ENCODE measurements at places on chromosomes 1 and 21. TPM values are rescaled to one million over a fixed set of nuclear protein-coding genes. Genes with fewer than 3 reads are reported as not detected.
A peak's percentile ranks its signal among the peaks of the same experiment; 100 is the strongest.

DNA sequence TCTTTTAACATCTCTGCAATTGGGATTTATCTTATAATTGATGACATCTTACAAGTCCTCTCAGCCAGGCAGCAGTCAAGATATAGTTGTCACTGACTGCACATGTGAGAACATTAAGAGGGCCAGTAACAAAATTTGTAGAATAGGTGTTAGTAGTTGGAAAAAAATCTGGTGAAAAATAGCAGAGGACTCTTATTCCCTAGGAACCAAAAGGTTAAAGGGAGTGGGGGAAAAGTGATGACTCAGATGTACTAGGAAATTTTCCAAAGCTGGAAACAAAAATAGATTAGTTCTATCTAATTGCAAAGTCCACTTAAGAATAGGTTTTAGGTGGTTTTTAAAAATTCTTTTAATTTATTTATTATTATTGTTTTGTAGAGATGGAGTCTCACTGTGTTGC is 3.6 kb downstream of the NUP210L start:
- H3K4me3 ChIP-seq = no peak overlapping the region
- no peak overlapping the region for H3K27ac ChIP-seq
- no peaks in the 10 kb centered on the region for H3K27me3 ChIP-seq
- H3K4me1 ChIP-seq = peaks cover 23% of the 10 kb centered on the region

Gene NBPF10
- 1.7 TPM for total RNA-seq

- H3K4me3 ChIP-seq = no peak overlapping the region
- no peak overlapping the region for H3K27ac ChIP-seq
- peaks cover 1% of the 10 kb centered on the region for H3K27me3 ChIP-seq
- H3K4me1 ChIP-seq = no peaks in the 10 kb centered on the region
- no peak for DNase-seq
These were observed 79.8 kb upstream of the RALGPS2 start for GRCh38 chr1:178645157-178645807.

GRCh38 chr1:177600936-177601335 is 368.9 kb downstream of the SEC16B start:
- no peaks in the 10 kb centered on the region for H3K36me3 ChIP-seq
- H3K4me3 ChIP-seq = no peak overlapping the region
- DNase-seq = no peak
- no peaks in the 10 kb centered on the region for H3K4me1 ChIP-seq
- no peaks in the 10 kb centered on the region for H3K27me3 ChIP-seq
- H3K27ac ChIP-seq = no peak overlapping the region

DNA sequence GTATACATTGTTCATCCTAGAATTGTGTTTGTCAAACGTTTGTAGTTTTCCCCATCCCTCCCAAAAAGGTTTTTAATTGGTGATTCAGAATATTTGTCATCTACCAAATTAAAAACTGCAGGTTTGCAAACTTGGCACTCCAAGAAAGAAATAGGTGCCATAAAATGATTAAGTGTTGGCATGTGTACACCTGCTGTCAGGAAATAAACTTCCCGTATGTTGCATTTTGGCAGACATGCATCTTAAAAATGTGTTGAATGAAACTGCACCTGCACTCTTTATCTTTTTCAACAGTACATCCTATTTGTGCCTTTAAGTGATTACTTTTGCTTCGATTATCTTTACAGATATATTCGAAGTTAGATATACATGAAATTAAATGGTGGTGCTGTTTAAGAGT is 7.3 kb downstream of the B3GALT2 start:
- DNase-seq = no peak
- H3K4me3 ChIP-seq = no peak overlapping the region
- H3K36me3 ChIP-seq = peaks cover 6% of the 10 kb centered on the region
- no peaks in the 10 kb centered on the region for H3K27me3 ChIP-seq

Gene IL22RA1
- not detected for total RNA-seq

GRCh38 chr21:42233067-42233961 is 14.4 kb downstream of the ABCG1 start:
- peaks cover 94% of the 10 kb centered on the region for H3K4me1 ChIP-seq
- DNase-seq = peak; percentile 94
- peak overlapping the region; percentile 74 for H3K4me3 ChIP-seq

Gene SOAT1
- total RNA-seq = 37.8 TPM

GRCh38 chr1:173871091-173871490 is 2.9 kb downstream of the ZBTB37 start:
- peaks cover 3% of the 10 kb centered on the region for H3K27me3 ChIP-seq
- H3K27ac ChIP-seq = peak overlapping the region; percentile 98
- H3K4me3 ChIP-seq = peak overlapping the region; percentile 52
- H3K4me1 ChIP-seq = peaks cover 47% of the 10 kb centered on the region
- no peak for DNase-seq

- no peak for DNase-seq
- H3K27ac ChIP-seq = peak overlapping the region; percentile 10
- no peak overlapping the region for H3K4me3 ChIP-seq
- peaks cover 47% of the 10 kb centered on the region for H3K4me1 ChIP-seq
These were observed 11.9 kb downstream of the LGALS8 start for GRCh38 chr1:236535662-236536161.

Gene KCNJ9
- total RNA-seq = not detected

Gene TDRD10
- not detected for total RNA-seq

Gene SPRR5
- not detected for total RNA-seq

DNA sequence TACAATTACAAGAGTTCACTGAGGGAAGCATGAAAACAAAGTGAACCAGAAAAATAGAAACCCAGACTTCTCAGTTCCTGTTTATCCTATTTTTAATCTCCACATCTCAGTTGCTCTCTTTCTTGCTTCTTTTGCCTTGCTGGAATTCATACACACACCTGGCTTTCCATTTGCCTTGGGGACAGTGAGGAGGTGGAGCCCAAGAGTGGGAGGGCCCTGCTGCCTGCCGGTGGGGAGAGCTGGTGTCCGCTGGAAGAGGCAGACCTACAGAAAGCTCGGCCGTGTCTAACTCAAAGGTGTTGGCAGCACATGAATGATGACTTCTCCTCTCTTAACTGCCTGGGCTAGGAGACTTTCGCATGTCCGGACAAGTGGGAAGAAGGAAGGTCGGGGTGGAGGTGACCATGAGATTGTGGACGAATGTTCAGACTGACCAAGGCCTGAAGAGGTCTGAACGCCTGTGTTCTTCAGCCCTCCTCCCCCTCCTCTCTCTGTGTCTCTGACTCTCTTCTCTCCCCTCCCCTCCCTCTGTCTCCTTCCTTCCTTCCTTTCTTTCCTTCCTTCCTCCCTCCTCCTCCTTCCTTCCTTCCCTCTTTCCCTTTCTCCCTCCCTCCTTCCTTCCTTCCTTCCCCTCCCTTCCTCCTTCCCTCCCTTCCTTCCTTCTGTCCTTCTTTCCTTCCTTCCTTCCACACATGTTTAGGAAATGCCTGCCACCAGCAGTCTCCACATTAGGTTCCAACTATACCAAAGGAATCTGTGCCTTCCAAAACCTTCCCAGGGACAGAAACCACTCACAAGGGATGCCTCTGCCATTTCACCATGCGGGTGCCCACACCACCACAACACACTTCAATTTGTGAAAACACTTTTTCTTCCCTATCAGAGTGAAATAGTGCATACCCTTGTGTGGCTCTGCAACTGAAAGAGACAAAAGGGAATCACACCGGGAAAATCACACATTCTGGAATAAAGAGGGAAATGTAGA is 157.3 kb upstream of the RUNX1 start:
- peaks cover 2% of the 10 kb centered on the region for H3K27me3 ChIP-seq
- no peak for DNase-seq
- H3K4me3 ChIP-seq = no peak overlapping the region

- no peaks in the 10 kb centered on the region for H3K36me3 ChIP-seq
- peak overlapping the region; percentile 14 for H3K4me3 ChIP-seq
These were observed 3.1 kb downstream of the NUAK2 start for GRCh38 chr1:205318231-205318991.

DNA sequence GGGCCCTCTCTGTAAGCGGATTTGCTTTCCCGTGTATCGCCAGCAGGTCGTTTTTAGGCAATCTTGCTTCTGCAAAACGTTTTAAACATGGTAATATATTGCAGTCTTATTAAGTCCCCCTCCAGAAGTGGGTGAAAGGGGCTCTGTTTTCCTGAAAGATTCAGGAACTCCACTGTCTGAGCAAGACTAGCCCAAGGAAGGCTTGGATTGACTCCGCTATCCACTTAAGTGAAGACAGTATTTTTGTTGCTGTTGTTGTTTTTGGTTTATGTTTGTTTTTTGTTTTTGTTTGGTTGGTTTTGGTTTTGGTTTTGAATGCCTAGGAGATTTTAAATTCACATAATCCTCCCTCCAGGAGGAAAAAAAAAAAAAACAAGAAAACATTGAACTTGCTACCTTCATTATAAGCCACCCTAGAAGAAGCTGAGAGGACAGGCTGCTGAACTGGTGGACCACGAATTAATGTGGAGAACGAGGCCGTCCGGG is 29.1 kb upstream of the NFIA start:
- peaks cover 31% of the 10 kb centered on the region for H3K4me1 ChIP-seq
- no peaks in the 10 kb centered on the region for H3K36me3 ChIP-seq
- peak overlapping the region; percentile 69 for H3K4me3 ChIP-seq

DNA sequence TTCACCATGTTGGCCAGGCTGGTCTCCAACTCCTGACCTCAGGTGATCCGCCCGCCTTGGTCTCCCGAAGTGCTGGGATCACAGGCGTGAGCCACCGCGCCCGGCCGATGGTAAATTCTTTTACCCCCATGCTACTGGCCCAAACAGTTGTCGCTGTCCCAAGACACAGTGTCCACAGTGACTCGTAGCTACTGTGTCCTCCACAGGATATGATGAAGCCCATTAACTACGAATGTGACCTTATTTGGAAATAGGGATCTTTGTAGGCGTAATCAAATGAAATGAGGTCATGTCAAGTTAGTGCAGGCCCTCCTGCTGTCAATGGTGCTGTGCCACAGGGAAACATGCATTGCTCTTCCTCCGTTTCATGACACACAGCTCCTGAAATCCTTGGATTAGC is 8.5 kb downstream of the FNDC10 start:
- DNase-seq = no peak
- H3K27me3 ChIP-seq = peaks cover 4% of the 10 kb centered on the region
- H3K27ac ChIP-seq = no peak overlapping the region

- H3K27ac ChIP-seq = peak overlapping the region; percentile 96
- peaks cover 34% of the 10 kb centered on the region for H3K4me1 ChIP-seq
- peaks cover 44% of the 10 kb centered on the region for H3K36me3 ChIP-seq
- peak overlapping the region; percentile 91 for H3K4me3 ChIP-seq
These were observed 2.2 kb downstream of the IER5 start for GRCh38 chr1:181090641-181091126.

- peaks cover 2% of the 10 kb centered on the region for H3K27me3 ChIP-seq
- H3K27ac ChIP-seq = no peak overlapping the region
- no peaks in the 10 kb centered on the region for H3K4me1 ChIP-seq
- no peaks in the 10 kb centered on the region for H3K36me3 ChIP-seq
- DNase-seq = no peak
These were observed 73.2 kb downstream of the DAB1 start for GRCh38 chr1:57350610-57351009.

- H3K4me1 ChIP-seq = no peaks in the 10 kb centered on the region
- H3K27me3 ChIP-seq = no peaks in the 10 kb centered on the region
- no peak for DNase-seq
- peaks cover 67% of the 10 kb centered on the region for H3K36me3 ChIP-seq
- H3K27ac ChIP-seq = no peak overlapping the region
These were observed 46.2 kb upstream of the TBX15 start for GRCh38 chr1:119034359-119034758.

Gene ZNF593OS
- total RNA-seq = not detected

Gene TMPRSS2
- total RNA-seq = not detected

Gene OR2T11
- not detected for total RNA-seq

DNA sequence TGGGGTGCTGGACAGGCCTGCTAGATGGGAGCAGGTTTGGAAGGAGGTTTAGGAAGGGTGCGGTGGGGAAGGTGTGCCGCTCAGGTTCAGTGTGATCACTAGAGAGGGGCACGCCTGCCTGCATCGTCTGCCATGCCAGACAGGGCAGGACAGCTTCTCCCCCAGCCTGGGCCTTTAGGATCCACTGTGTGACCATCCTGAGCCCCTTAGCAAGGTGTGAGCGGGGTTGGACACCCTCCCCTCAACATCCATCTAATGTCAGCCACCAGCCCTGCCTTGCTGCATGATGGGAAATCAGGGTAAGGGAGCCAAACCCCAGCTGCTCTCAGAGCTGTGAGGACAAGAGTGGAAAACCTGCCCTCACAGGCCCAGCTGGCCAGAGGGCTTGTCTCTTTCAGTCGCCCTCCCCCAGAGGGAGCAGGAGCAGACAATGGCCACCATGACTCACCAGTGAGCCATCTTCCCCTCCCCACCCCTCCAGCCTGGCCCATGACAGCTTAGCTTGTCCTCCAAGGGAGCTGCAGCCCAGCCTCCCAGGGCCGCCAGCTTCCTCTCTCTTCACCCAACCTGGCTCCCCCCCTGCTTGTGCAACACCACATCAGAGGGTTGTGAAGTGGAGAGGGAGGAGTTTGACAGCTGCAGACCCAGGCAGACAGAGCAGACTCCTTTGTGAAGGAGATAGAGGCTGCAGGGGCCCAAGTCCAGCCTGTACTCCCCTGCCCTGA is 37.0 kb downstream of the NUAK2 start:
- H3K27ac ChIP-seq = peak overlapping the region; percentile 68
- DNase-seq = peak; percentile 95
- H3K4me1 ChIP-seq = peaks cover 77% of the 10 kb centered on the region
- H3K36me3 ChIP-seq = no peaks in the 10 kb centered on the region
- H3K27me3 ChIP-seq = no peaks in the 10 kb centered on the region

GRCh38 chr1:111738436-111739193 is 580 bp downstream of the INKA2 start:
- H3K36me3 ChIP-seq = no peaks in the 10 kb centered on the region
- H3K4me1 ChIP-seq = peaks cover 11% of the 10 kb centered on the region
- DNase-seq = peak; percentile 59
- H3K4me3 ChIP-seq = peak overlapping the region; percentile 84

DNA sequence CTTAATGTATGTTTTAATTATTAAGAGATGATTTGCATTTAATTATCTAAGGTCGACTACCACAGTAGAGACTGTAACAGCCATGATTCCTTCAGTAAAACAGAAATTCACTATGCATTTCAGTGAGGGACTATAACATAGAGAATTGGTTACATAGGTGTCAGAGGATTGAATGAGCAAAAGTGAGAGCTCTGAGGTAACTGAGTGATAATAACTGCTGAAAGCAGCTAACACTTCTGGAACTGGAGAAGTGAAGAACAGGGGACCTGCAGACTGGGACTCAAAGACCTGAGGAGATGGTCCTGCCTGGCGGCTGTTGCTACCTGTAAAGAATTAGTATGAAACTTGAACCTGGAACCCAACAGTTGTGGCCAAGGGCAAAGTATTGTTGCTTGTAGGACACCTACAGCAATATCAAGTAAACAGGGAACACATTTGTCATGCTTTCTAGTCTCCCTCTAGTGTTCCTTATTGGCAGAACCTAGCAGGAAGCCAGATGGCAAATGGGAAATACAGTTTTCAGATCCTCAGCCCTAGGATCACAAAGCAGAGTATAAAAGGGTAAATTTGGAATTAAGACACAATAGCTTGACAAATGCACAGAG is 110.6 kb downstream of the HS2ST1 start:
- no peak overlapping the region for H3K27ac ChIP-seq
- H3K27me3 ChIP-seq = no peaks in the 10 kb centered on the region
- no peaks in the 10 kb centered on the region for H3K36me3 ChIP-seq
- DNase-seq = no peak
- peaks cover 7% of the 10 kb centered on the region for H3K4me1 ChIP-seq

DNA sequence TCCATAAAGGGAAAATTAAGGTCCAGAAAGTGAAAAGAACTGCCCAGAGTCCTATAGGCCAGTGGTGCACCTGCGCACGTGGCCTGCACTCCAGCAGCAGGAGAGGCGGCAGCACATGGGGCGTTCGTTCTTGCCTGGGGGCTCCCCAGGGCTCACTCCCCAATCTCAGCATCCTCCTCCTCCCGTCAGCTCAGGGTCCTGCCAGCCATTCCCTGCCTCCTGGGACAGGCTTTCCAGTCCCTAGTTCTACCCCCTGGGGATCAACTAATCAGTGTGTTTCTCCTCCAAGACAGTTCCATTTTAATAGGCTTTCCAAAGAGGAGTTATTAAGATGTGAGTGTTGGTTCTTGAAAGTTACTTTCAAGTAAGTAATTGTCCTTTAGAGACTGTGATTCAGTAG is 1.2 kb upstream of the A3GALT2 start:
- peaks cover 21% of the 10 kb centered on the region for H3K36me3 ChIP-seq
- no peak overlapping the region for H3K4me3 ChIP-seq
- H3K27ac ChIP-seq = no peak overlapping the region

All from activated CD4-positive, alpha-beta memory T cell treated with anti-CD3 and anti-CD28 coated beads for 36 hours (primary cell).